ENCODE measurements at places on chromosomes 3 and 15.

DNA sequence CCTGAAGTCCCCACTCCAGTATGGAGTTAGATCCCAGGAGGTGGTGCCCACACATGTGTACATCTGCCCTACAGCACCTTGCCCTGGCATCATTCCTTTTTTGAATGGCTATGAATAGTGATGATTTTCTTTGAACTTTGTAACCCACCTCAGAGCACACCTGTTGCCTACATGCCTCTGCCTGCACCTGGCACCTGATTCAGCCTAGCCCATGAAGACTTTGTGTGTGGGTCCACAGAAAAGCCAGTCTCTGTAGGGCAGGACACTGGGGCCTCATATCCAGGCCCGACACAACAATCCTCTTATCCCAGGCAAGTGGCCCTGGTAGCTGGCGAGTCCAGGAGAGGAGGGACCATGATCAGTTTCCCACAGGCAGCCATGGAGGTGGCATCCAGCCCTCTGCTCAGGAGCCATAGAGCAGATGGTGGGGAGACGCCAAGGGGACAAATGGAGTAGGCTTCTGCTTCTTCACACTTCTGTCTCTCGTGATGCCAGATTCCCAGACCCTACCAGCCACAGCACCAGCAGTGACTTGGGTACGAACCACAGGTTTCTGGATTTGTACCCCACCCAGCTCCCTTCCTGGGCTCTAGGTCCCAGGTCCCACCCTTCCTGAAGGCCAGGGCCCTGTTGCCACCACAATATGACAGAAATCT is 230.7 kb downstream of the UACA start:
- DNase-seq, result no peak

GRCh38 chr3:105967117-105967516 is 98.3 kb upstream of the CBLB start:
- no peak for DNase-seq

DNA sequence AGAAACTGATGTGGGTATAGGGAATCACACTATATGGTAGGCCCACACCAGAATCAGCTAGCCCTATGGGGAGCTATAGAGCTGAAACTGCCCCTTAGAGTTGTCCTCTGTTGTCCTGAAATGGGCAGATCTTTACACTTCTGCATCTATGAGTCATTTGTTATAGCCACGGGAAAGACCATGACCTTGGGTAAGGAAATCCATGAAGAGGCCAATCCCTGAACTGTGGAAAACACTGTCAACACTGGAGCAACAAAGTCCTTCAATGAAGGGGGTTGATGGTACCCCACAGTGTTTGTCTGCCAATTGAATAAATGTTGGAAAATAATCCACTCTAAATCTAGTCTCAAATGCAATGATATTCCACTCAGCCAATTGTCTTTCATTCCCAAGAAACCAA is 5.2 kb upstream of the CD200R1 start:
- no peak for DNase-seq

GRCh38 chr3:168249205-168249549 is 153.5 kb upstream of the GOLIM4 start:
- no peak for DNase-seq

- DNase-seq, result no peak
Measured at GRCh38 chr3:42672515-42672914, 12.8 kb upstream of the KLHL40 start.

GRCh38 chr15:91622711-91623342 is 230.7 kb upstream of the SLCO3A1 start:
- DNase-seq, result no peak

GRCh38 chr3:190699776-190700175 is 162.7 kb downstream of the GMNC start:
- no peak for DNase-seq

DNA sequence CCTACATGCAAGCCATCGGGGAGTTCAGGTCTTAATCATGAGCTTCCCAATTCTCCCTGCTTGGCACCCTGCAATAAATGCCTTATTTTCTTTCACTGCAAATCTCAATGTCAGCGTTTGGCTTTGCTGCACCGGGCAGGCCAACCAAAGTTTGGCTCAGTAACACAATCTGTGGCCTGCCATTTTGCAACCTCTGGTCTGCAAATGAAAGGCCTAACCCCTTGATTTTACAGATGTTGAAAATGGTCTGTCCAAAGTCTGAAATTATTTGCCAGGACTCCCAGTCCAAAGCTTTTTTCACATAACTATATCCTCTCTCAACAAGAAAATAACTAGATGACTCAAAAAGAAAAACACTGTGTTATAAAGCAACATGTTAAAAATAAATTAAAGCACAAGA is 34.0 kb upstream of the LEKR1 start:
- no peak for DNase-seq

DNA sequence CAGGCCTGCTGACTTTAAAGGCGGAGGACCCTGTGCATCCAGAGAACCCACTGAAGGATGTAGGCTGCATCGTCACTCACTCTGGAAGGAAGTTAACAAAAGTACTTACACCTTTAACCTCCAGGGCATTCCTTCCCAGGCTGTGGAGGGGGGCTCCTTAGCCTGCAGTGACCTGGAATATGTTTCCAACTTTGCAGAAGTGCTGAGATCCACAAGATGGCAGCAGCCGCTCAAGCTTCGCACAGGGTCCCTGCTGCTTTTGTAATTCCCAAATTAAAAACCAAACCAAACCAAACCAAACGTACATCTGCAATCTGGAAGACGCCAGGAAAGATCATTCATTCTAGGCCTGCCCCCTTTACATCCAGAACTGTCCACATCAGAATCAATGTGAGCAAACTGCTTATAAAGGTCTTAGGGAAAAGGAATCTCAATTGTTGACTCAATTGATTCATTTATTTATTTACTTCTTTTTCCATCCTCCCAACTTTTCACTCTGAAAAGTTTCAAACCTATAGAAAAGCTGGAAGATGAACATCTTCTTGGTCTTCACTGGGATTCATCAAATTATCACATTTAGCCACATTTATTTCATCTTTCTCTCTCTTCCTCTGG is 70.5 kb upstream of the KLHL25 start:
- no peak for DNase-seq

Data from bone marrow (tissue), 2 donors.